ENCODE measurements at places on chromosomes 7 and 10.

- DNase-seq, result no peak
Observed at GRCh38 chr10:60073781-60074656, 167.7 kb upstream of the CCDC6 start.

- no peak for DNase-seq
Observed at GRCh38 chr10:31153692-31154091, 122.0 kb upstream of the ZNF438 start.

- no peak for DNase-seq
Observed at GRCh38 chr7:99248391-99249095, 24.1 kb upstream of the MYH16 start.

DNA sequence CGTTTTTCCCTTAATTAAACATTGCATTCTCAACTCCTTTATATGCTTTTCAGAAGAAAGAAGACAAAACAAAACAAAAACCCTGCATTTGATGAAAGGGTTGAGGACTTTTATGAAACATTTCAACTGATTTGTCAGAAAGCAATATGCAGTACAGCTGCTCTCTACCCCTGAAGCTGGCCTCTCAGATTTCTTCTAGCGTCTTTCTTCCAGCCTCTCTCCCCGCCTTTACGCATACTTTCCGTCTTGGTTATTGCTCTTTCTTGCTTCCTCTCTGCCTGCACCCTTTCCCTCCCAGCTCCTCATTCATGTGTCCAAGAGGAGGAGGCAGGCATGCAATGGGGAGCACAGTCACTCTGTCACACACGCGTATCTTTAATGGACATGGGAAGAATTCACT lies 91.0 kb upstream of the COL1A2 start:
- DNase-seq, result no peak

GRCh38 chr7:156117542-156118247 lies 305.4 kb upstream of the SHH start:
- no peak for DNase-seq

DNA sequence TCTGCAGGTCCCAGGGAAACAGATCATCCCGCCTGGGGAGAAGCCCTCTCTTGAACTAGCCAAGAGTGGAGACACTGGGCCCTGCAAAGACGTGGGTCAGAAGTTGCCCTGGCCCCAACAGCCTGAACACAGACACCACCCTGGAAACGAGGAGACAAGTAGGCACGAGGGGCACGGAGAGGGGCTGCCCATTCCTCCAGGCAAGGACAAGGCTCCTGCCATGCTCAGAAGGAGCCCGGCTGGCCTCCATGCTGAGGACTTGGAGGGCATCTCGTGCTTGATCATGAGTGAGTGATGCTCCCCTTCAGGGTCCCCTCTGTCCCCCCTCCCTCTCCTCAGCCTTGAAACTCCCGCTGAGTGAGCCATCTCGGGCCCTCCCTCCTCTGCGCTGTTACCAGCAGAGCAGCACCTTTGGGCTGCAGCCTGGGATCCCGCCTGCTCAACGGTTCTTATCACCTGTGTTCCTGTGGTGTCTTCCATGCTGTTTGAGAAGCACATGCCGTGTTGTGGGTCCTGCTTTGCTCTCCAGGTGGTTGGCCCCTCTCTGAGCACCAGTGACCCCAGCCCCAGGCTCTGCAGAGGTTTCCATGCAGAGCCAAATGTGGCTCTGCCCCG lies 544.3 kb downstream of the TCERG1L start:
- DNase-seq, result no peak

All from SW480 (cell line).